ENCODE measurements at places on chromosomes 11 and 22.

- DNase-seq: no peak
Measured at GRCh38 chr11:22674470-22675439, 8.3 kb downstream of the GAS2 start.

GRCh38 chr11:43975629-43976028 is 33.2 kb downstream of the C11orf96 start:
- DNase-seq: no peak

DNA sequence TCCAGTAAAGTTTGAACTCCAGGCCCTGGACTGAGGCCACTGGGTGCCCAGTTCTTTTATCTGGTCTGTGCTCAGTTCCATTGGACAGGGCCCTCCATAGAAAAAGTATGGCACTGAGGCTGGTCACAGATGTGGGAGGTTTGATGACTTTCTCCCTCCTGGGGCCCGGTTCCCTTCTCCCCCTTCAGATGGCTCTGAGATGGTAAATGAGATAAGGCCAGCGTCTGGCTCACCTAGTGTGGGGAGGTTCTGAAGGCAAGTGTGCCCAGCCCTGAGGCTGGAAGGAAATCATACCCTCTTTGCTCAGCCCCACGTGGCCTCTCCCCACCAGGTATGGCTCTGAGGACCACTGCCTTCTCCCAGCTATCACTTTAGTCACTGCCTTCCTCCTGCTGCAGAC is 1.5 kb upstream of the CLDN5 start:
- DNase-seq: no peak

DNA sequence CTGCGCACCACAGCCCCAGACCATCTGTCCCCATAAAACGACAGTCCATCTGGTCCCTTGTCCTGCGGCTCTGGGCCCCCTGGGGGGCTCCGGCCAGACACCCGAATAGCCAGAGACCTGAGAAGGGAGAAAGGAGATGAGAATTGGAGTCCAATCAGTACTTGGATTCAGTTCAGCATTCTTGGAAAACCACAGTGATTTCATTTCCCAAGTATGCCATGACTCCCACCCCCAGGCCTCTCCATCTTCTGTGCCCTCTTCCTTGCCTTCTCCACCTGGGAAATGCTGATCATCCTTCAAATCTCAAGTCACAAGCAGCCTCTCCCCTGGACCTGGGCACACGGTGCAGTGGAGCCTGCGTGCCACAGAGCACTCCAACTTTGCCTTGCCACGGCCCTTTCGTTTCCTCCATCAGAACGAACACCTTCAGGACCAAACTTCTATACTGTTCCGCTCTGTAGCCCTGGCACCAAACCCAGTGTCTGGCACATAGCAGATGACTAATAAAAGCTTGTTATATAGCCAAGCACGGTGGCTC is 10.9 kb upstream of the MFNG start:
- no peak for DNase-seq

- DNase-seq: no peak
Measured at GRCh38 chr11:123428116-123428715, 1.9 kb upstream of the GRAMD1B start.

GRCh38 chr11:1176224-1177019 is 18.7 kb downstream of the MUC5AC start:
- DNase-seq: no peak

DNA sequence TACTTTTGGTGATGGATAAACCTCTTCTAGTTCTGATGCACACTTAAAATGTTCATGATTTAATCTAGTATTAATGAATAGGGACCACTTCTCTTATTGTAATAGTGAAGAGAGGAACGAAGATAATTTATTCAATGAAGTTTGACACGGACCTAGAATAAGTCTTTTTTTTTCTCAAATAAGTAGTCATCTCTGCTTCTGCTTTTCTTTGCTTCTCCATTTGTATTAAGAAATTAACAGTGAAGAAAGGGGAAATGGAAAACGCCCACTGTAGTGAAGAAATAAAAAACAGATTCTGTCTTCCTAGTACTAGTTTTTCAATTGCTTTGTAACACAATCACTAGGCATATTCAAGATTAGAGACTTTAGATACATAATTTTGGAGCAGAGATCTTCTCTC is 73.0 kb downstream of the CD44 start:
- DNase-seq: no peak

DNA sequence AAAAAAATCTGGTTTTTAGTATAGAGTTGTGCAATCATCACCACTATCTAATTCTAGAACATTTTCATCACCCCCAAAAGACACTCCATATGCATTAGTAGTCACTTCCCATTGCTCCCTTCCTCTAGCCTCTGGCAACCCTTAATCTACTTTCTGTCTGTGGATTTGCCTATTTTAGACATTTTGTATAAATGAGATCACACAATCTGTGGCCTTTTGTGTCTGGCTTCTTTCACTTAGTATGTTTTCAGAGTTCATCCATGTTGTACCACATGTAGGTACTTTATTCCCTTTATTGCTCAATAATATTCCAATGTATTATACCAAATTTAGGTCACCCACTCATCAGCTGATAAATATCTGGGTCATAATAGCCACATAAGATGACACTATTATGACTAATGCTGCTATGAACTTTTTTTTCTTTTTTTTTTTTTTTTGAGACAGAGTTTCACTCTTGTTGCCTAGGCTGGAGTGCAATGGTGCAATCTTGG is 67.5 kb upstream of the SCUBE2 start:
- DNase-seq: no peak

DNA sequence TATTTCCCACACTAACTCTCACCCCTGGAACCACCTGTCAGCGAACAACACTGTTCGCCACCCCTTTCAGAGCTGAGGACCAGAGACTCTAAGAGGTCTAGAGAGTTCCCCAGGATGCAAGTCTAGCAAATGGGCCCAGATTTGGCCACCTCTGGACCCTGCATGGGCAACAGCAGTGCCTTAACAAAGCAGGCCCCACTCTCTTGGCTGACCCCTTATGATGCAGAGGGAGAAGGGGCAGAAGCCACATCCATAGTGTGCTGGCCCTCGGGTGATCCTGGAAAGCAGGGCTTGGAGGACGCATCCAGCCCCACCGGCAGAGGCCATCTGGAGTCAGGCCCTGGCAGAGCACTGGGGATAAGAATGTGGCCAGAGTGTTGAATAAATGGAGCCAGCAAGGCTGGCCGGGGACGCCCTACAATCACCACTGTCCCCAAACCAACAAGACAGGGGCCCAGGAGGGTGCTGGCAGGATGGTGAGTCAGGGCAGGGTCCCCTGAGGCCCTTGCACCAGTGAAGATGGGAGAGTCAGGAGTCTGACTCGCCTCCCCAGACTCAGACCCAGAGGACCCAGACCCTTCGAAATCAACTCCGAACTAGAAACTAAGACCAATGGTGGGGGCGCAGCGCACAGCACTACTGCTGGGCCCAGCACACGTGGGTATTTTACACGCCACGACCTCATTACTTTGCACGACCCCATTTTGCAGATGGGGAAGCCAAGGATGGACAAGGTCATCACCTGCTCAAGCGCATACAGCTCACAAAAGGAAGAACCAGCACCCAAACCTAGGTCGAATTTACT is 6.5 kb downstream of the CSNK1E start:
- no peak for DNase-seq

- DNase-seq: no peak
Measured at GRCh38 chr11:2097356-2097997, 41.7 kb downstream of the IGF2 start.

DNA sequence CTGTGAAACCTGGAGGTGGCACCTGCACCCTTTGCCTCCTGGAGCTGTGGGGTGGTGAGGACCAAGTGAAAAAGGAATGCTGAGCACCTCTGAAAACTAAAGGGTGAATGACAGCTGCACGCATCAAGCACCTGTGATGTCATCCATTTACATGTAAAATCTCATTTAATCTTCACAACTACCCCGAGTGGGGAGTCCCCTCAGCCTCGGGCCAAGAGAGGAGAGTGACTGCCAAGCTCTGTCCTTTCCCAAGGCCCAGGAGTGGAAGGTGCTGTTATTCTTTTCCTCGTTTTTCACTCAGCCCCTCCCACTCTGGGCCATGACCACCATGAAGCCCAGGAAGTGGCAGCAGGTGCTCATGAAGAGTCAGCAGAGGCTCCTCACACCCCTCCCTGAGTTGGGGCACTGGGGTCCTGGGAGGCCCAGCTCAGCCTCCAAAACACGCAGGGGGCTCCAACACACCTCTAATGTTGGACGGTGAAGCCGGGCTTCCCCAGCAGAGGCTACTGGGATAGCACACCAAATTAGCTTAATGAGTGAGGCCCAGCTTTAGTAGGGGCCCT is 35.7 kb downstream of the NECTIN1 start:
- DNase-seq: no peak

GRCh38 chr11:12556788-12557384 is 117.3 kb upstream of the TEAD1 start:
- no peak for DNase-seq

DNA sequence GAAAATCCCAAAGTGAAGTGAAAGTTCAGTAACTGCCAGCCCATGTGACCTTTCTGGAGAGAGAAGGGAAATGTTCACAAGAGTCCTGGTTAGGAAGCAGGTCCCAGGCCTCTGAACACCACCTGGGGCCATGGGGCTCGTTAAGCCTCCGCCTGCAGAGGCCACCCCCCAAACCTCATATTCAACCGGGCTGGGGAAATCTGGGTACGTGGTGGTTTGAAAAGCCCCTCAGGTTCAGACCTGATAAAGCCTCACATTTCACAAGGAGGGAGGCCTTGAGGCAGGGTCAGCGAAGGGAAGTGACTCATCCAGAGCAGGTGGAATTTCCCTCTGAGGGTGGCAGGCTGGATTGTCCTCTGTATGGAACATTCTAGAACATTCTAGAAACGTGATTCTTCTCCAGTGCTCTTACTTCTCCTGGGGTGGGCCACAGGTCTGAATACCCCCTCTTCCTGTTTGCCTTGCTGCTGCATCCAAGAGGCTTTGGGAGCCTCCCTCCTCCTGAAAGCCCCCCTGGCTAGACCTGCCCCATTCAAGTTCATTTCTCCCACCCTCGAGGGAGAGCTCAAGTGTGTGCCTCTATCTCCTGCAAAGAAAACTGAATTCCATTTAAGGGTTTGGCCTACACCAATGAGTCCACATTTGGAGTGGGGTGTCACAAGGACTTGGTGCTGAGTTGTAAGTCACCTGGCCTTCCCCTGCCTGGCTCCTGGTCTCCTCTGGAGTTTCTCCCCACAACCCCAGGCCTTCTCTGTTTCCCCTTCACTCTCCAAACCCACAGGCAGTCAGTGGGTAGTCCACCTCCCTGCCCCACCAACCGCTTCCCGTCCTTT is 6.3 kb downstream of the FXYD2 start:
- DNase-seq: peak; percentile 33

GRCh38 chr11:9535189-9535781 is 38.2 kb upstream of the WEE1 start:
- peak; percentile 86 for DNase-seq

- DNase-seq: no peak
Measured at GRCh38 chr22:45328822-45329529, 19.2 kb downstream of the FAM118A start.

DNA sequence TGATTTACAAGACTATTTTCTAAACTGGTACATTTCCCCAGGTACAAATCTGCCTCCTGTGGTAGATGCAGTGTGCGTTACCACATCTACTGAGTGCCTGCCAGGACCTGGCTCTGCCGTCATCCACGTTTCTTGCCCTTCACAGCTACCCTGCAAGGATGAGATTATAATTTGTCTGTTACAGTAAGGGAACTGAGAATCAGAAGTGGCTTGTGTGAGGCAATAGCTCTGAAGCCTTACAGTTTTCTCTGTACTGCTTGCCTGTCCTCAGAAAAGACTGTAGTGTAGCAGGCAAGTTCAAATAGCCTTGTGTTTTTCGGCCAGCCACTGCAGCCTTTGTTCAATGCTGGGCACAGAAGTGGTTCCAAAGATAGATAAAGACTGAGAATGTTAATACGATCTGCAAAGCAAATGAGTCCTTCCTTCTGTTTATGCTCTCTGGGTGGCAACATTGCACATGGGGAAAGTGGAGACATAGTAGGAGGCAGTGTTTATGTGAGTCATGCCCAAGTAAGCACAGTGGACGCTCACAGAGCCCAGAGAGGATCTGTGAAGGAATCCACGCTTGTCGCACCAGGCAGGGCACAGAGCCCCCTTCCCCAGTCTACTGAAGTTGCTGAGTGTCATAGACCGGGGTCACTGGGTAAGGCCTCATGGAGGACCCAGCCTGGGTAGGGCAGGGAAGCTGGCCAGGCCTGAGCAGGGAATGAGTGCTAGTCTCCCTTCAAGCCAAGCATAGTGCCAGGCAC is 49.1 kb downstream of the MICAL2 start:
- DNase-seq: no peak

DNA sequence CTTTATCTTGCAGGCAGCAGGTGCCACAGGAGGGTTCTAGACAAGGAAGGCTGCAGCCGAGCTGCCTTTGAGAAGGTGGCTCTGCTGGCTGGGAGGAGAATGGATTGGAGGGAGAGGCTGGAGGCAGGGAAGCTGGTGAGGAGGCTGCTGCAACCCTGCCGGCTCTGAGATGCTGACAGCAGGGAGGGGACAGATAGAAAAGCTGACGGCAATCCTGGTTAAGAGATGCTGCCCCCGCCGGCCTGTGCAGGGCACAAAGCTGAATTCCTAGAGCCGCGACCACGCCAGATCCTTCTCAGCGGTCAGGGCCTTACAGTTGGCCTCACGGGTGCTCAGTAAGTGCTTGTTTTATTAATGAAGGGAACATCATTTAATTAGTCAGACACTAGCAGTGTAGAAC is 105.4 kb downstream of the CACNA1I start:
- no peak for DNase-seq

DNA sequence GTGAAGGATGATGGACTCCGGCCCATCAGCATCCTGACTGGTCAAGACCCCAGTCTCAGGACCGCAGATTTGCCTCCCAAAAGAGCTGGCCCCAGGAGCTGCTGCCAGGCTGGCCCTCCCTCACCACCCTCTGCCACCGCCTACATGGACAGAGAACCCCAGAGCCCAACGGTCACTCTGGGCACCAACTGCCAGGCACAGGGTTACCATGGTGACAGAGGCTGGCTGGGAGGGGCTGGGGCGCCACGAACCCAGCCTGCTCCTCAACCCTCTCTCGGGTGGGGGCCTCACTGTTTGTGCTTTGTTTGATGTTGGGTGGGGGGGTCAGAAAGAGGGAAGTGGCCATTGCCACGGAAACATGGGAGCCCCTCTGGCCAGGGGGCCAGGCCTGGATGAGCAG is 55.8 kb downstream of the ELFN2 start:
- no peak for DNase-seq

- DNase-seq: no peak
Measured at GRCh38 chr22:32674925-32675825, 126.3 kb upstream of the TIMP3 start.

DNA sequence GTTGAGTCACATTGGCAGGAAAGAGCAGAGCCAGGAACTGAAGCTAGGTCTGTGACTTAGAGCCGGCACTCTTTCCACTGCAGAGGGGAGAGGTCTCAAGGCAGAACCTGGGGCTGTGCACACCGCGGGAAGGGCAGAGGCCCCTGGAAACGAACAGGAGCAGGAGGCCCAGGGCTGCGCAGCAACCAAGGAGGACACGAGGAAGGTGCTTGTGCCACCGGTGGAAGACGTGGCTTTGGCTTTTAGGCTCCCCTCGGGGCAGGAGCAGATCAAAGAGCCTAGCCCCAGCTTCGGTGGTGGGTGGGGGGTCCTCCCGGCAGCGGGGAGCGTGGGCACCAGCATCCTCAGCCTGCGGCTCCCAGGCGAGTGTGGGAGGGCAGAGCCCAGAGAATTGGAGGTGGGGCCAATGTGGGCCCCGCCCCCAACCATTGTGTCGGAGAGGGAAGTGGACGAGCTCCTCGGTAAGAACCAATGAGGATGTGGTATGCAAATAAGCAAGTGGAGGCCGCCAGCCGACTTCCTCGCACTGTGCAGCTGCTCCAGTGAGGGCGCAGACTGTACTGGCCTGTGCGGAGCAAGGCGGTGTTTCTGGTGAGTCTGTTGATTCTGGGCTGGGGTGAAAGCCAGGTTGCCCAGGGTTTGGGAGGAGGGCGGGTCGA is at the start of gene CCDC116:
CCDC116 (plus strand) TSS at position 524 of the 659 bp plus-strand sequence. CDS start 422 bp downstream, outside the sequence.
- DNase-seq: peak; percentile 65

- peak; percentile 52 for DNase-seq
Measured at GRCh38 chr11:587978-588380, 11.7 kb downstream of the PHRF1 start.

Data from T-helper 9 cell (primary cell).